ENCODE measurements at places on chromosomes 6 and 20.

DNA sequence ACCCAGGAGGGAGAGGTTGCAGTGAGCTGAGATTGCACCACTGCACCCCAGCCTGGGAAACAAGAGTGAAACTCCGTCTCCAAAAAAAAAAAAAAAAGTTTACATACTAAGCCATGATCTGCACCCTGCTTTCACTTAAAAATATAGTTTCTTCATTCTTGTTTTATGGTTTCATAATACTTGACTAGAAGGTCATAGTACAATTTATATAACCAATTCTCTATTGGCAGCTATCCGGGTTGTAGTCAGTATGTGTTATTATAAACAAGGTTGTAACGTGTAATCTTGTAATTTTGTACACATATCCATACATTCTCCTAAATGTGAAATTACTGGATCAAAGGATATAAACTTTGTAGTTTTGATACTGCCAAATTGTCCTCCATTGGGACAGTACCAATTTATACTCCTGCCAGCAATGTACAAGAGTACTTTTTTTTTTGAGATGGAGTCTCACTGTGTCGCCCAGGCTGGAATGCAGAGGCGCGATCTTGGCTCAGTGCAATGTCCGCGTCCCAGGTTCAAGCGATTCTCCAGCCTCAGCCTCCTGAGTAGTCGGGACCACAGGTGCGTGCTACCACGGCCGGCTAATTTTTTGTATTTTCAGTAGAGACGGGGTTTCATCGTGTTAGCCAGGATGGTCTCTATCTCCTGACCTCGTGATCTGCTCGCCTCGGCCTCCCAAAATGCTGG is 144.8 kb downstream of the GJA10 start:
- DNase-seq: no peak

DNA sequence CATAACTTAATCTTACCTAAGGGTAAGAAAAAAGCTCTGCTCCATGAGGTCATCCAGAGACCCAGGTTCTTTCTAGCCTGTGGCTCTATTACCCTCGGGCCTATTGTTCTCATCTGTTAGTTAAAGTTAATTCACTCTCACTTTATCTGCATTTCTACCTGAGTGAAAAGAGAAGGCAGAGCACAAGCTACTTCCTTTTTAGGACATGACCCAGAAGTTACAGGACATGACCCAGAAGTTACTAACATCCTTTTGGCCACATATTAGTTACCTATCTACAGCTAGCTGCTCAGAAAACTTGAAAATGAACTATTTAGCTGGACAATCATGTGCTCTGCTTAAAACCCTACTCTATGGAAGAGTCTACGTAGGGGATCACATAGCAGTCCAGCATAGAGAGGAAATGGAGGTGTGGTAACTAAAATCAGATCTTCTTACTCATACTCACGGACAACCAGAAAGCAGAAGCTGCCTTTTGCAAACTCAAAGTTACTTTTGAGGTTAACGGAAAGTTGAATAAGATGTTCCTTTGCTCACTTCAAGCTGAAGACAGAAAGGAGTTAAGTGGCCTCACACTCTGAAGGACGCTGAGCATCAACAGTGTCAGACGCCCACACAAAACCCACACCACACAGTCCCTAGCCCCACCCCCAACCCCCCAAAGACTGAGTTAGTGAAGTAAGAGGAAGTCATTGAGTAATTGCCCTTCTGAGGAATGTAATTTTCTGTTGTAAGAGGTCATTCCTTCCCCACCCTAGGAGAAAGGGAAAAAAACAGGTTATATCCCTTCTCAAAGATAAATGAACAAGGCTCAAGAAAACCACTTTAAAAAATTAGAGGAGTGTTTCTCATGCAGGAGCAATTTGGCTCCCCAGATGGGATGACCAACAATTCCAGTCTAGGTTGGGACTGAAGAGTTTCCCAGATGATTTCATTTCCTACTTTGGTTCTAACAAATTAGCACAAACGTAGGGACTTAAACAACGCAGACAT is 45.9 kb upstream of the TAB2 start:
- no peak for DNase-seq

- peak; percentile 48 for DNase-seq
Measured at GRCh38 chr20:50788045-50788991, 6.5 kb upstream of the BCAS4 start.

- no peak for DNase-seq
Measured at GRCh38 chr6:150967910-150968309, 102.4 kb downstream of the MTHFD1L start.

DNA sequence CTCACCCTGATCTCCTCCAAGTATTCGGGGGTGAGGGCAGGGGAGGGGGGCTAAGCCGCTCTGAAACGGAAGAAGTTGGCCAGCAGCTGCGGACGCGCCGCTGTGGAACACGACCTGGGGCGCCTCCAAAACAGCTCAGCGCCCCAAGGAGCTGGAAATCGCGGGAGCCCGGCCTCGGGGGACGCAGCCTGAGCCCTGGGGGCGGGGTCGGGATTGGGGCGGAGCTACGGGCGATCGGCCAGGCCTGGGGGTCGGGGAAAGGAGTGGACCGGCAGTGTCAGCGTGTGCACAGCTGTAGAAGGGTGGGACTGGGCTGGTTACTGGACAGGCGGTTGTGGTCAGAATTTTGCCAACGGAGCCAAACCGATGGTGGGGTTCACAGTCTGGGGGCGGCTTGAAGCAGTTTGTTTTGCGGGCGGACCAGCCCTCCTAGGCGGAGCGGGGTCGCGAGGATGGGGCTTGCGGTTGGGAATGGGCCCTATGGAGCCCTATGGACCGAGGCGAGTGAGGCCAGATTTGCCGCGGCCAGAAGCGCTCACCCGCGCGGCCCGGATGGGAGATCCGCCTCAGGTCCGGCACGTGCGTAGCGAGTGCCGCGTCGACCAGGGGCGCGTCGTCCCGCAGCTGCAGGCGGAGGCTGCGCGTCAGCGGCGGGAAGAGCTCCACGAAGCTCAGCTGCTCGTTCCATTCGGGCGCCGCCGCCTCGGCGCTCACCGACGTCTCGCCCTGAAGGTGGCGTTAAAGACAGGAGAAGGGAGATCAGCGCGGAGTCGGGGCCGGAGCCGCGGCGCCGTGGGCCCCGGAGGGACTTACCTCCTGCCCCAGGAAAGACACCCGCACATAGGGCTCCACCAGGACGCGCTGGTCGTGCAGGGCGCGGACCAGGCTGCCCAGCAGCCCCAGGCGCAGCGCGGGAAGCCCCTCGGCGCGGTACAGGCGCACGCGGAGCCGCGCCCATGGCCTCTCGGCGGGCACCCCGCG is 14.3 kb upstream of the SPAG4 start:
- no peak for DNase-seq

DNA sequence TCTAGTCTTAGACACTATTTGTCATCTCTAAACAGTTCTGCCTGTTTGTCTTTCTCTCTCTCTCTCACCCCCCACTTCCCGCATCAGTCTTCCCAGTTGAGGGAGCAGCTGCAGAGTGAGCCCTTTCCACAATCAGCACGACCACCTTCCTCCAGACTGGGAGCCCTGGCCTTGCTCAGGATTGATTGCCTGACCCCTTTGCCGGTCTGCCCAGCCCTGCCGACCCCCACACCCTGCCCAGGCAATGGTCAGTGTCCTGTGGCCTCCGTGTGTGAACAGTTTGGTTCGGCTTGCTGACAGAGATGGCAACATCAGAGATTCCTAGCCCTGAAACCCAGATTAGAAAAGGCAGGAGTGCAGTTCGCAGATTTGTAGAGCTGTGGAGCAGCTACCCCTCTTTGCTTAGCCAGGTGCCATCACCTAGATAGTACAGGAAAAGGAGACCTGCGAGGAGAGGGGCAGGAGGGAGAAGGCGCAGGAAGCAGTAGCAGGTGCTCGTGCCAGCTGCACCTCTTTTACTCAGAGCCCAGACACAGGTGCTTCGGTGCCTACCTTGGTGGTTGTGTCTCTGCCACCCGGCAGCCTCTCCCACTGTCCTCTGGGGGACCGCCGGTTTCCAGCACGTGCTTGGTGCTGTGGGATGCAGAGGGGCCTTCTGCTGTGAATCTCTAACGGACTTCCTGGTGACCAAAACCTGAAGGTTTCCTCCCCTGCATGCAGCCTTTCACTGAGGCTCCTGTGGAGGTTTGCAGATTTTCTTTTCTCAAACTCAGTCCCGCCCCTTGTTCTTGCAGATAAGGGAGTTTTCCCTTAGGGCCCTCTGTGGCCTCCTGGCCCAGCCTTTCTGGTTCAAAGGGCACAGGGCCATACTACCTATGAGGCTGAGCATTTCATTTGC is 92.4 kb downstream of the SCML4 start:
- no peak for DNase-seq

- no peak for DNase-seq
Measured at GRCh38 chr6:56241124-56241802, 6.1 kb downstream of the COL21A1 start.

DNA sequence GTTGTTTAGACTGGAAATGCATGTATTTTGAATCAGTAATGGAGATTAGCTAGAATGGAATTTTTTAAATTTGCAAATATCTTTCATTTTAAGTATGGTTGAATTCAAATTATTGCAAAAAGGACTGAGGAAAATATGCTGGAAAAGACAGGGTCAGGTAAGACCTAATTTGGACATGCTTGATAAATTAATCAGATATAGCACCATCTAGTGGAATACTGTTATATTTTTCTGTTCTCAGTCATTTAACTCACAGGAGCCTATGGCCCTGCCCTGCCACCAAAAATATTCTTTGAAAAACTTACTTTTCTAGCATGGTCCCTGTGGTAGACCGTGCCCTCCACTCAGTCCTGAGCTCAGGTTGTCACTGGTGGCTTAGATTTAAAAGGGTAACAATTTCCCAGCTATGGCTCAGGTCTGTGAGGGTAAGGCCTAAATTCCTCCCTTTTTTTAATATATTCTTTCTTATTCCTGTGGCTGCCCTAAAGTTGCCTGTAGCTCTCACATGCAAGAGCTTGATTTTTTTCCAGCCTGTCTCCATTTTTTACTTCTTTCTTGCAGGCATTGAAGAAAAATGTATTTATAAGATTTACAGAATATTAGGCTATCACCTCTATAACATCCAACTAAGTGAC is 25.3 kb upstream of the KIAA1586 start:
- DNase-seq: no peak

DNA sequence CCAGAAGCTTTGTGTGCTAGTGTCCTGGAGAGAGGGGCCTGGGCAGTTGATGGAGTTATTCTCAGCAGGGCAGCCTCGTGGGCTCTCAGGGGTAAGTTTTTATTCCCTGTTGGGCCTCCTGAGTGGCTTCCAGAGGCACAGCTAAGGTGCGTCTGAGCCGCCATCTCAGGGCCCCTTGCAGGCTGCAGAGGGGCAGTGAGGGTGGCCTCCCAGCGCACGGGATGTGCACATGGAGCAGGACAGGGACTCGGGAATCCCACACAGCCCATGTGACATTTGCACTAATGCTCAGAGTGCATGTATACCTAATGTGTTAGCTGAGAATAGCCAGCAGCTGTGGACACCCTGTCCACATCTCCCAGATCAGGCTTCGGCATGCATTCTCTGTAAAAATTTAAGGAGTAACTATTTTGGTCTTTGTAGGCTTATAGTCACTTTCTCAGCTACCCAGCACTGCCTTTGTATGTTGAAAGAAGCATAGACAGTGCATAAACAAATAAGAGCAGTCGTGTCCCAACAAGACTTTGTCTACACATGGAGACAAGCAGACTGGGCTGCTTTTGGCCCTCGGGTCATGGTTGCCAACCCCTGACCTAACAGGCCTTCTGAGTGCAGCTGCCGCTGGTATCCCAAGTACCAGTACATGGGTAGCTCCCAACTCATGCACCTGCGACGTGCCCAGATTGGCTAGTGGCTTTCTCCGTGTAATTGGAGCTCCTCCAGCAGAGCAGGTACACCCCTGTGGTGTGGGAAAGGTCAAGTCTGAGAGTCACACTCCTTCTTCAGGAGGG is 18.6 kb upstream of the CST9L start:
- DNase-seq: no peak

- DNase-seq: no peak
Measured at GRCh38 chr6:169426611-169427010, 173.0 kb upstream of the THBS2 start.

- no peak for DNase-seq
Measured at GRCh38 chr20:2485080-2485479, 14.5 kb upstream of the SNRPB start.

- DNase-seq: no peak
Measured at GRCh38 chr6:119157506-119157815, 79.0 kb upstream of the FAM184A start.

GRCh38 chr6:154329350-154330170 is 27.0 kb downstream of the IPCEF1 start:
- DNase-seq: no peak

GRCh38 chr20:39533858-39534257 is 571.7 kb downstream of the DHX35 start:
- DNase-seq: no peak

- DNase-seq: no peak
Measured at GRCh38 chr20:37416848-37417616, 71.1 kb downstream of the SRC start.

DNA sequence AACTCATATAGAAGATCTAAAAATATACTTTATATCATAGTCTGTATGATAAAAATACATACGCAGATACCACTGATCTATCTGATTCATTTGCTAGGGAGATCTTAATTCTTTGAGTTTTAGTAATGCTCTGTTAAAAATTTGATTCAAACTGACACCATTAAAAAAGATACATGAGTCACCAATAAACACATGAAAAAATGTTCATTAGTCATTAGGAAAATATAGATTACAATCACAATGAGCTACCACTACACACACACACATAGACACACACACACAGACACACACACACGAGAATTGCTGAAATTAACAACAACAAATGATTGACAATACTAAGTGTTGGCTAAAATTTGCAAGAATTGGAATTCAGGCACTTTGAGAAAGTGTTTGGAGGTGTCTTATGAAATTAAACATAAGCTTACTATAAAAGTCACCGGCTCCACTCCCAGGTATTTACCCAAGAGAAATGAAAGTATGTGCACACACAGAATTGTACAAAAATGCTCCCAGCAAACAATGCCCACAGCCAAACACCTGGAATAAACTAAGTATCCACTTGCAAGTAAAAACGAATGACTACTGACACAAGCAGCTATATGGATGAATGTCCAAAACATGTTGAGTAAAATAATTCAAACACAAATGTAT is 117.7 kb upstream of the GGTLC1 start:
- DNase-seq: no peak

- DNase-seq: no peak
Measured at GRCh38 chr6:158674342-158675131, 24.7 kb downstream of the SYTL3 start.

- DNase-seq: no peak
Measured at GRCh38 chr6:47064274-47064673, 22.1 kb upstream of the ADGRF1 start.

DNA sequence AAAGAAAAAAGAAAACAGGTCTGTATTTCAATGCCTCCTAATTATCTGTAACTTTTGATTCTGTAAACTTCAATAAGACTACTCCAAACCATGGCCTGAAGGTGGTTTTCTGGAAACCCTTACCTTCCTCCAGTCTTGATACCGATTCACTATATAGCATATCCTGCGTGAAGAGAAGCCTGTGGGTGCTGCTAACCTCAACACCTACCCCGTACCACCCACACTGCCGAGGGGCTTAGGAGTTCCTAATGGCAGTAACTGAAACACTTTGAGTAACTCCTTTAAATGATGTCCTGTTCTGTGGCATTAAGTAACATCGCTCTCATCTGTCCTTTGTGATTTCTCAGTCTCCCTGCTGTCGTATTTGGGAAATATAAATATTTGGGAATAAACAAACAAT is 104.5 kb upstream of the CARMIL1 start:
- DNase-seq: no peak

Data from WERI-Rb-1 (cell line).